ENCODE measurements at places on chromosomes 1 and 21.

DNA sequence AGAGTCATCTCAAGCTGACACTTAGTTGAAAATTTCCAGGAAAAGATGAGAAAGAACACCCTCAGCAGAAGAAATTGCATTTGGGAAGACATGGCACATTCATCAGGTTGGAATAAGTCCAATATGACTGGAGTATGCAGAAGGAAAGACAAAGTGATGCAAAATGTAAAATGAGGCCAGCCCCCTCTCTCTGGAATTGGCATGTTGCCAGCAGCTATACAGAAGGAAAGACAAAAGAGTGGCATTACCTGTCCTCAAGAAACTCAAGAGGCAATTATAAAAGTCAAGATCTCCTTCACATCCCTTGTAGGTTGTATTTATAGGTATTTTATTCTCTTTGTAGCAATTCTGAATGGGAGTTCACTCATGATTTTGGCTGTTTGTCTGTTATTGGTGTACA lies 426.3 kb downstream of the AGBL4 start:
- no peak for DNase-seq

DNA sequence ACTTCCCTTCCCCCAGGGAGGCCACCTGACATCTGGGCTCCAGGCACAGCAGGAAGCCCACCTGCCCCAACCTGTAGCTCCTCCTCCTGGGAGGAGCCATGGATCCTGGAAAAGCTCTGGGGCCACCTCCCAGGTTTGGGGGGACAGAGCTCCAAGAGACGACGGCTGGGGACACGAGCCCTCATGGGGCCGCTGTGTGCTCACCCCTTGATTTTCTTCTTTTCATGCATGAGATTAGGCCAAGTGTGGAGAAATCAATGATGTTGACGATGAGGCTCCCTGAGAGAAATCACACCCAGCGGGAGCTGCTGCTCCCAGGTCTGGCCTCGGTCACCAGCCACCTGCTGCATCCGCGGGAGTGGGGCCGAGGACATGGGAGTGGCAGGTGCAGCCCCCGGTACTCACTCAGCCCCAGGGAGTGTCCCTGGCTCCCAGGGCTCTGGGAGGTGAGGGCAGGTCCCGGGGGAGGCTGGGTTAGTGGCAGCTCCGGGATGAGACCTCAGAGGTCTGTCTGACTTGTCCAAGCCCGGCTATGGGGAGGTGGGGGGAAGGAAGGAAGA lies 8.7 kb downstream of the TNFRSF14 start:
- DNase-seq = no peak

DNA sequence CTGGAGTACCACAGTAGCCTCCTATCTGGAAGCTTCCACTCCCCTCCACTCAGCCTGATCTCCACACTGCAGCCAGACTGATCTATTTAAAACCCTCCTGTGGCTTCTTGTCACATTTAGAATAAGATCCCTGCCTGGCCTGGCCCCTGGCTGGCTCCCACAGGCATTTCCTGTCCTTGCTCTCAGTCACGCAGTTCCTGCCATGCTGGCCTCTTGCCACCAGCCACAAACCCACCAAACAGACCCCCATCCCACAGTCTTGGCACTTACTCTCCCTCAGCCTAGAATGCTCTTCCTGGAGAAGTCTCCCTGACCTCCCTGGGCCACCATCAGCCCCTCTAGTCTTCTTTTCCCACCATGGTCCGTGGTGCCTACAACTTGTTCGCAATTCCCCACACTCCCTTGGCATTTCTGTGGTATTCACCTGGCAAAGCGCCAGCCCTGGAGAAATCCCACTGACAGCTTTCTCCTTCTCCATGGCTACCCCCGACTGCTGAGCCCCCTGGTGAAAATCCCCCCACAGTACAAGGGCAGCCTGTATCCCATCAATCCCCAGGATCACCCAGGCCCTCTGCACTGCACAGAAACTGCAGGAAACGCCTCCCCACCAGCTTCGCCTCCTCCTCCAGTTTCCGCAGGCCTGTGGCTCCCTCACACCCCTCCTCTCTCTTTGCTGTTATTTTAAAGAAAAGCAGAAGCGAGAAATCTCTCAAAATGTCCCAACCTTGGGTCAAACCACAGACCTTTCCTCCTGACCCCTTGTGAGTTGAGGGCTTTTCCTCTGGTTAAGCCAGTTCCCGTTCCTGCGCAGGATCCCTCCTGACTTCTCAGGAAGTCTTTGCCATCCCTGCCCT lies 94.5 kb downstream of the SYT2 start:
- peak; percentile 39 for DNase-seq

DNA sequence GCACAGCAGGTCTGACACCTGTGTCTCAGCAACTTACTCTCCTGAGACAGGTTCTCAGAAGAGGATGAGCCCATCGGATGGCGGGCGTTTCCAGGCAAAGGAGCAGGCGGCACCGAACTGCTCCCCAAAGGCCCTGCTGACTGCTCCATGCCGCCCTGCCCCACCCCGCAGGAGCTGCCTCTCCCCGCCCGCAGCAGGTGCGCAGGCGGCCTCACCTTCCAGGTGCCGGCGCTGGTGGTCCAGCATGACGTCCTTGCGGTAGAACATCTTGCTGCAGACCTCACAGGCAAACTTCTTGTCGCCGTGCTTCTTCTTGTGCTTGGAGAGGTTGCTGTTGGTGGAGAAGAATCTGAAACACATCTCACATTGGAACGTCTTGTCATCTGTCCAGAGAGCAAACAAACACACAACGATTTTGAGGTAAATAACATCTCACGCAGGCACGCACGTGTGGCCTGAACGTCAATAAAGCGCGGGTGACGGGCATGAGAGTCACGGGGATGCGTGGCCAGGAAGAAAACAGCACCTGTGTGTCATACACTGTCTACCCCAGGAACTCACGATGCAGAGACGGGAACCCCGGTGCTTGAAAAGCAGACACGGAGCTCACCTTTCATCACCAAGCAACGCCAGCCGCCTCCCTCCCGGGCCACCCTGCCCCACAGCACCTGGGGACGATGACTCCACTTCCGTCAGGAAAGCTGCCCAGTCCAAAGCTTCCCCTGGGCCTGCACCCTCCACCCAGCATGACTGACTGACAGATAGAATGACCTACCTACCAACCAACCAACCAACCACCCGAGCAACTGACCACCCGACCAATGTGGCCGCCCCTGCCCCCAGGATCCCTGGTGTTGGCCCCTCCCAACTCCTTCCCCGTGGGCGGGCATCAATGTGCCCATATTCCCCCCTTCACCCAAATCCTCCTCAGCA lies 50.9 kb downstream of the PRDM15 start:
- DNase-seq = no peak

- no peak for DNase-seq
Measured at GRCh38 chr1:10852486-10852885, 56.0 kb upstream of the CASZ1 start.

GRCh38 chr1:52032785-52033131 lies 852 bp downstream of the KTI12 start:
- peak; percentile 5 for DNase-seq

GRCh38 chr1:220222939-220223338 lies 49.3 kb downstream of the RAB3GAP2 start:
- DNase-seq = peak; percentile 4

DNA sequence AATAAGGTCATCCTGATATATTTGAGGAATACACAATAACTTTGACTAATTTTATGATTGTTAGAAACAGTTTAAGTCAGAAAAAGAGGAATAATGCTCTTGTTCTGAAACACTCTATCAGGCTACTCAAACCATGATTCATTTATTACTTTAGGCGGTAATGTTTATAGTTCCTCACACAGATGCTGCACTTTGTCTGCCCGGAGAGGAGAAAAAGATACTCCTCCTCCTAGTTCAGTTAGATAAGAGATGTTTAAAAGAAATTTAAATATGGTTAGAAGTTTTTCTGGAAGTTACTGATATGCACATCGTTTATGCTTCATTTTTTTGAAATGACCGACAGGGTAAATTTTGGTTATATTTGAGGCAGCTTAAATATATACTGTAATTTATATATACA lies 103.0 kb downstream of the ZMYM4 start:
- no peak for DNase-seq

DNA sequence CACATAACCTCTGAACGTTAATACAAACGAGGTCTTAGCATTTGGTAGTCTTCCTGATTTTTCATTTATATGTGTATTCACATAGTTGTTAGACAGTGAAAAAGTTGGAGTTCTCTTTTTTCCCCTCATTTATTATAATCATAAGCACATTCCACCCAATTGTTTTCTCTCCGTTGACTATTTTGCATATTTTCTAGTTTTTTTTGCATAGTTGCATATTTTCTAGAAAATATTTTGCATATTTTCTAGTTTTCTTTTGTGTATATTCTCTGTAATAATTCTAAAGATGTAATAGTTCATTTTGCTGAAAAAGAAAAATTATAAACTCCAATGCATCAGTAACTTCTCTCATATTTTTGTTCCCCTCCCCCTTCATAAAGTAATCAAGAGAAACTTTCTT lies 47.5 kb downstream of the FYB2 start:
- no peak for DNase-seq

- DNase-seq = no peak
Measured at GRCh38 chr1:219099307-219099706, 74.4 kb upstream of the LYPLAL1 start.

- DNase-seq = no peak
Measured at GRCh38 chr1:162298266-162298665, 78.4 kb downstream of the SPATA46 start.

GRCh38 chr1:30427545-30427944 lies 295.8 kb downstream of the MATN1 start:
- no peak for DNase-seq

- DNase-seq = no peak
Measured at GRCh38 chr1:53500204-53501064, 41.2 kb downstream of the DMRTB1 start.

GRCh38 chr1:59609245-59609644 lies 205.5 kb upstream of the HOOK1 start:
- no peak for DNase-seq

GRCh38 chr1:150534002-150534401 lies 15.2 kb upstream of the ADAMTSL4 start:
- no peak for DNase-seq

DNA sequence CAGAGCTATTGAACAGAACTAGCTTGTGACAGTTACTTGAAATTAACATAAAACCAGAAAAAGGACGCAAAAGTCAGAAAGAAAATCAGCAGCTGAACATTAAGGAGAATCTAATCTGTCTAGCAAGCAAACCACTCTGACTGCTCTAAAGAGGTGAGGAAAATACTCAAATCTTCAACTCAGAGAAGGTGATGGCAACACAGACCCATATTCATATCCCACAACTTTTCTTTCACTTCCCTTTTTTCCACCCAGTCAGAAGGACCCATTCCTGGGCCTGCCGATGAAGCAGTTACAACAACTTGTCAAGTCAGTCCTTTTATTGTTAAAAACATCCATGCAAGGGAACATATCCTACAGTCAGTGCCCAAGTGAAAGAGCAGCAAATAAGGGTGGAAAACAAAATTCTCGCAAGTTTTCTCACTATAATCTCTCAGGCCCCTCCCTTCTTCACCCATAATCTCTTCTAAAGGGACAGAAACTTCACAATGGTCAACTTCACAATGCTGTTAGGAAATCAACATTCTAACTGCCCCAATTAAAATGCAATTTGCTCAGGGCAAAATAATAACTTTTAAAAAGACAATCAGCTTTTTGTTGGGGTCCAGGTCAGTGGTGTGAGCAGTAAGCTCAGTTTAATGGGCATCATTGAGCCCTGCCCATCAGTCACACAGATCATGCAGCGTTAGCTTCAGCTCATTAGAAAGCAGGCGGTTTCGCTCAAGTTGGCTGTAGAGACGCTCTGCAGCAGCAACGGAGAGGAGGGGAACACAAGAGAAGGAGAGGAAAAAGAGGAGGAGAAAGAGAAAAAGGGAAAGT lies 3.6 kb upstream of the NUP210L start:
- no peak for DNase-seq

GRCh38 chr1:232211149-232211548 lies 418.8 kb downstream of the SIPA1L2 start:
- no peak for DNase-seq

- DNase-seq = no peak
Measured at GRCh38 chr1:34518146-34518699, 236.6 kb upstream of the GJB5 start.

DNA sequence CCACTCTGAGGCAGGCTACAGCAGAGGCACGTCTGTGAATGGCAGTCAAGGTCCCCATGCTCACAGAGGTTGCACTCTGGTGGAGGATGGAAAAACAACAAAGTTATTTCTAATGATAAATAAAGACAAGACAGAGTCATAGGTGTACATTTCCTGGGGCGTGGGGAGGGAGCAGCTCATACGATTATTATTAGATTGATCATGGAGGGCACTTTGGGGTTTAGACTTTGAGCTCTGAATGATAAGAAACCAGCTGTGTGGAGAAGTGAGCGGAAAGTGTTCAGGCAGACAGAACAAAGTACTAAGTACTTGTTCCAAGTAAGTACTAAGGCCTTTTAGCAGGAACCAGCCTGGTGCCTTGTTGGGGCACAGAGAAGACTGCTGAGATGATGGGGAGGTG lies 86.8 kb downstream of the BRINP2 start:
- DNase-seq = no peak

GRCh38 chr1:75785320-75785982 lies 605 bp upstream of the RABGGTB start:
- DNase-seq = no peak

DNA sequence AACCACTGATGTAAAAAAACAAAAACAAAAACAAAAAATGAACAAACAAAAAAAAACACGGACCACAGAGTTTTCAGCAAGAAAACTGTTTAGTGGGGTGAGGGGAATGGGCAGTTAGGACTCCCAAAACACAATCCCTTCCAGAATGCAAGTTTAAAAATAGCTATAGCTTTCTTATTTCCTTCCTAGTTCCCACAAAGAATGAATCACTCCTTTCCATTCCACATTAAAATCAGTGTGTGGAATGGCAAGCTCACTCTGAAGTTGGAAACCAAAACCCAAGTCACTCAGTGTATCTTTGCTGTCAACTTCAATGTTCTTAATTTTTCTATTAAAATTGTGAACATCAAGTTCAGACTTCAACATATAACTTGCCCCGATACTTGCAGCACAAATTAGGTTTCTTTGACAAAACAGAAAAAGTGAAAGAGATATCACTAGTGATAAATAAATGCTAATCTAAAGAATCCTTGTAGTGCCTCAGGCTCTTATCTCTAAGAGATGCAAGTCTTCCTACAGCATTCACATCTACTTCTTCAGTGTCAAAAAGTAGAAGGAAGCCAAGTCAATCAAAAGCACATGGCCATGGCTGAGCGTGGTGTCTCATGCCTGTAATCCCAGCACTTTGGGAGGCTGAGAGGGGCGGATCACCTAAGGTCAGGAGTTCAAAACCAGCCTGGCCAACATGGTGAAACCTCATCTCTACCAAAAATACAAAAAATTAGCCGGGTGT lies 45.5 kb downstream of the TOR3A start:
- no peak for DNase-seq

DNA sequence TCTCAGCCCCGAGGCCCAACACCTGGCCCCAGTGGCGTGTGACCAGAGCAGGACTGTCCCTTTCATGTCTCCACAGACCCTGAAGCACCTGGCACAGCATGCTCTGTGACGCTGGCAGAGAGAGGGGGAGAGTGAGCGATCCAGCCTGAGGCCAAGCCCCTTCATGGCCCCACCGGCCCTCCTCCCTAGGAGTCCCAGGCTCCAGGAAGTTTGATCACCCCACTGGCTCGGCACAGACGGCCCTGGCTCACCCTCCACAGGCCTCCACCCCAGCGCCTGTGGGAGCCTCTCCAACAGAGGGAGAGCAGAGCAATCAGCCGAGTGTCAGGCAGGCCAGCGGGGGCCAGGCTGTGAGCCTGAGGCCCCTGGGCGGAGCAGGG lies 11.0 kb downstream of the SH3BGRL3 start:
- no peak for DNase-seq

- DNase-seq = peak; percentile 48
Measured at GRCh38 chr1:36109041-36109679, 15.9 kb downstream of the COL8A2 start.

All from CD4-positive, alpha-beta T cell treated with Interferon gamma for 1 hour (primary cell).